ENCODE measurements at places on chromosomes 3 and 15.

GRCh38 chr15:34084086-34084485 lies 17.6 kb downstream of the EMC7 start:
- no peak for DNase-seq

DNA sequence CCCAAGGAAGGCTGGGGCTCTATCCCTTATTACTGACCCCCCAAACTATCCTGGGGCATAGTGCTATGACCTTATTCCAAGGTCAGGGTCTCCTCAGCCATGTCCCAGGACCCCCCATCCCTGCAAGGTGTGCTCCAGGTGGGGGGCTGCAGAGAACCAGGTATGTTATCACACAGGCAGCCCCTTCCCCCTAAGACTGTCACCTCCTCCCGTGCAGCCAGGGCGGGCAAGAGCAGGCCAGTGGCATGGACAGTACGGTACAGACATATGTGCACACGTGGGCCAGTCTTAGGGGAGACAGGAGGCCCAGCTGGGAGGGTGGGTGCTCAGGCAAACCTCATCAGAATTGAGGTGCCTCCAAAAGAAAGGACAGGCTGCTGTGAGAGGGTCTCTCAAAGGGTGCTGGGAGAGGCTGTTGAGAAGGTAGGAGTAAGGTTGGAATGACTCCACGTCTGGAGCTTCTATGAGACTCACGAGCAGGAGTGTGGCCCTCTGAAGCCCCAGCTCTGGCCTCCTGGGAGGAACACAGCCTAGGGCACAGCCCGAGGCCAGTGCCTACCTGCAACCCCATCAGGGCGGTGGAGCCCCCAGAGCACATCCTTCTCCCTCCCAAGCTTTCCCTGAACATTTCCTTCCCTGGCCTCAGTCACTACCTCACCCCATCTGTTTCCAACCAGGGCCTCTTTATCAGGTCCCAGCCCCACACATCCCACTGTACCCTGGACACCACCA lies 1.7 kb upstream of the COL7A1 start:
- DNase-seq = no peak

DNA sequence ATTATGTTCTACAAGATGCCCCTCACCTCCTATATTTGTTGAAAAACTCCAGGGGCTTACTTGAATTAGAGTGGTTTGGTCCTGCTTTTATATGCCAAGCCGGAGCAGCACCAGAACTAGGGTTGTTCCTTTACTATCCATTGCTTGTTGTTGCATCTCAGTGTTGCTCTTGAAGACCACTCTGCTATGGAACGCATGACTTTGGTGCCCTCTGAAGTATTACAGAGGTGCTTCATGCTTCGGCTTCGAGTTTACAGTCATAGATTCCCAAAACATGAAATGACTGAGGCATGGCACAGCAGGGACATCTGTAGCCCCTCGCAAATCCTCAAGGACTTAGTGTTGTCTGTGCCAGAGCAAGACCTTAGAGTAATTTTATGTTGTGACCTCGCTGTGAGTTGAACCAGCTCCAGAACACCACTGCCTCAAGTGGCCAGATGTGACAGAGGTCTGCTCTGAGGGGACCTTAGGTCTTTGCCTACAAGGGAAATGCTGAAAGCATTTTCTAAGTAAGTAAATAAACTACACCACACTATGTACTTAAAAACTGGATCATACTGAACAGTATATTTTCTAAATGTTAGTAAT lies 67.2 kb upstream of the SIAH2 start:
- DNase-seq = no peak

DNA sequence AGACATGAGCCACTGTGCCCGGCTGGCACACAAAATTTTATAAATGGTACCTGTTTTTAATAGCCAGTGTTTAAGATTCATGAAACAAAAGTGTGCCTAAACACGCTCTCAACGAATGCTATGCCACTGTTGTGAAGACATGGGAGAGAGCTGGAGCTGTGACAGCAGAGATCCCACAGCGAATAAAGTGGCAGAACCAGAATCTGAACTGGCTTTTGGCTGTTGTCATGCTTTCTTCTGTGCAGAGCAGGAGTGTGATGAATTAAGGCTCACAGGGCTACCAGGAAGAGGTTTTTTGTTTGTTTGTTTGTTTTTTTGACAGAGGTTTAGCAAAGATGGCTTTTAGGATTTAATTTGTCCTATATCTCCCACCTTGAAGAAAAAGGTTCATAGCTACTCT lies 14.5 kb downstream of the PTPRG start:
- DNase-seq = no peak

DNA sequence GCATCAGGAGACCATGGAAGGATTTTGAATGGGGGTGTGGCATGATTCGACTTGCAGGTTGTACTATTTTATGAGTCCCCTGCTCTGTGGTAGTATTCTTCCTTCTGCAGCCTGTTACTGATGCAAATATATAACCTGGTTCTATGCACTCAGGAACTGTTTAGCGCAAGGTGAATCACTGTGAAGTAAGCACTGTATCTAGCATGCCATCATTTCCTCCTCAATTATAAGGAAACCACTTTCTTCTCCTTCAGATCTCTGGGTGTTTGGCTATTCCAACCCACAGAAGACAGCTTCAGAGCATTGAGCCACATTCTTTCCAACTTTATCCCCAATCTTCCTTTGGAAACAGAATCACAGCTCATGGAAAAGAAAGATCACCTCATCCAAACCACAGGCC lies 176.7 kb downstream of the DIPK2A start:
- DNase-seq = no peak

- DNase-seq = no peak
Measured at GRCh38 chr3:41267975-41268640, 68.8 kb downstream of the CTNNB1 start.

- DNase-seq = peak; percentile 52
Measured at GRCh38 chr15:33226559-33227181, 32.2 kb upstream of the FMN1 start.

GRCh38 chr3:107845380-107846278 lies 245.2 kb downstream of the CD47 start:
- DNase-seq = no peak

- DNase-seq = no peak
Measured at GRCh38 chr15:58854593-58854992, 78.9 kb downstream of the SLTM start.
